NCI-H187 (cell line): ENCODE measurements at places on chromosomes 4 and X.

DNA sequence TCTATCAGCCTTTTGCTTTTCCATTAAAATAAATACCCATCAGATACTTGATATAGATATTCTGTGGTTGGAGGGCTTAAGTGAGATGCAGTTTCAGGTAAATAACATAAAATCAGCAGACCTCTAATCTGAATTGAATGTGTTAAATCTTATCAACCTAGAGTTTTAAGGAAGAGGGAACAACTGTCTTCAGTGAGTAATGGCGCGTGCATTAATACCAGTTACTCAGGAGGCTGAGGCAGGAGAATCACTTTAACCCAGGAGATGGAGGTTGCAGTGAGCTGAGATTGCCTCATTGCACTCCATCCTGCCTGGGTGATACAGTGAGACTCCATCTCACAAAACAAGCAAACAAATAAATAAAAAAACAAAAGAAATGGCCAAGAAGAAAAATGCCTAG is 54.3 kb downstream of the FAT4 start:
- no peak for DNase-seq

GRCh38 chrX:31268359-31268758 is 196.5 kb upstream of the FTHL17 start:
- DNase-seq = no peak

- no peak for DNase-seq
Measured at GRCh38 chrX:36198575-36198974, 279.0 kb downstream of the CFAP47 start.

DNA sequence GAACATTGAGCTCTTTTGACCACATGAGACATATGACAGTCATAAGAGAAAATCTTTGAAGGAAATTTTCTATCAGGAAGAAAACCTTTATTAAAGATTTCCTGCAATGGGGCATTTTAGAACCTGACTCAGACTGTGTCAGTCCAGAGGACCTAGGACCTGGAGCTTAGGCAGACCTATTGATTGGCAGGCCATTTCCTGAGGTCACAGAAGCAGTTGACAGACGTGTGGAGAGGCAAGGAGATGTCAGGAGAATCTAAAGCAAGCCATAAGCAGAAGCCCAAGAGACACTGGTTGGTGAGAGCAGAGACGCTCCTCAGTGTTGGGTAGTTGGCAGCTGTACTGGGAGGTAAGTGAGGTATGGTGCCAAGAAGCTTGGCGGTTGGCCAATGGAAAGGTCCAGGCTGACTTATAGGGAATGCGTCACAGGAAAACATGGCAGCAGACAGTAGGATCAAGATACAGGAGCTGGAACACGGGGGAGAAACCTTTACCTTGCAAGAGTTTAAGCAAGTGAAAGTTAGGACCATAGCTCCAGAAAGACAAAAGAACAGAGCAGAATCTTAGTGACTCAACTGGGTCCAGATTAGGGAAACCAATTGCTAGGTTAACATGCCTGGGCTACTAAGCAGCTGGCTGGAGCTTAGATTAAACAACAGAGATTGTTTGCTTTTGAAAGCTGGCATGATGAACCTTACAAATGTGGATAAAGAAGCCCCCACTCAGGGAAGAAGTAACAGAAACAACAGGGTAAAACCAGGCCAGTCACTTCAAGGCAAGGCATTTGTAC is 18.6 kb downstream of the PALLD start:
- no peak for DNase-seq

DNA sequence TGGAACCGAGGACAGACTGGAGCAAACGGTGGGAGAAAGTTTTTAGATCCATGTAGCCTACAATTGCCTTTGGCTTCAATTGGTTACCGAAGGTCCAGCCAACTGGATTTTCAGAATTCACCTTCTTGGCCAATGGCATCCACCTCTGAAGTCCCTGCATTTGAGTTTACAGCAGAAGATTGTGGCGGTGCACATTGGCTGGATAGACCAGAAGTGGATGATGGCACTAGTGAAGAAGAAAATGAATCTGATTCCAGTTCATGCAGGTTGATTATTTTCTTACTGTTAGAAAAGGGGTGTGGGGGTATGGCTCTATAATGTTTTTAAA is 702 bp downstream of the KLHL5 start:
- DNase-seq = no peak

DNA sequence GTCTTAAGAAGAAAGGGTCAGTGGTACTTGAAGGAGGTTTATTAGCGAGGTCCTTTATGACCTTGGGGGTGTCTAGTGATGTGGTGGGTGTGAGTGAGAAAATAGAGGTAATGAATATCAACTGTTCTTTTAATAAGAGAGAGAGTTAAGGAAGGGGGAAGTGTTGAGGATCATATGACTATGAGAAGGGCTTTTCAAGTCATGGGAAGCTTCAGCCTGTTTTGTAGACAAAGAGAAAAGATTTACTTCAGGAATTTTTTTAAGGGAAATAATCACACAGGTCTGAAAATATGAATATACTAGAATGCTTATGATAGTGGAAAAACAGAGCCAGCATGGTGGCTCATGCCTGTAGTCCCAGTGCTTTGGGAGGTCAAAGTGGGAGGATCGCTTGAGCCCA is 41.3 kb upstream of the MTMR1 start:
- DNase-seq = no peak

GRCh38 chrX:23699636-23700194 is 32.4 kb downstream of the PRDX4 start:
- no peak for DNase-seq

- DNase-seq = no peak
Measured at GRCh38 chr4:55215087-55215486, 89.7 kb upstream of the KDR start.

DNA sequence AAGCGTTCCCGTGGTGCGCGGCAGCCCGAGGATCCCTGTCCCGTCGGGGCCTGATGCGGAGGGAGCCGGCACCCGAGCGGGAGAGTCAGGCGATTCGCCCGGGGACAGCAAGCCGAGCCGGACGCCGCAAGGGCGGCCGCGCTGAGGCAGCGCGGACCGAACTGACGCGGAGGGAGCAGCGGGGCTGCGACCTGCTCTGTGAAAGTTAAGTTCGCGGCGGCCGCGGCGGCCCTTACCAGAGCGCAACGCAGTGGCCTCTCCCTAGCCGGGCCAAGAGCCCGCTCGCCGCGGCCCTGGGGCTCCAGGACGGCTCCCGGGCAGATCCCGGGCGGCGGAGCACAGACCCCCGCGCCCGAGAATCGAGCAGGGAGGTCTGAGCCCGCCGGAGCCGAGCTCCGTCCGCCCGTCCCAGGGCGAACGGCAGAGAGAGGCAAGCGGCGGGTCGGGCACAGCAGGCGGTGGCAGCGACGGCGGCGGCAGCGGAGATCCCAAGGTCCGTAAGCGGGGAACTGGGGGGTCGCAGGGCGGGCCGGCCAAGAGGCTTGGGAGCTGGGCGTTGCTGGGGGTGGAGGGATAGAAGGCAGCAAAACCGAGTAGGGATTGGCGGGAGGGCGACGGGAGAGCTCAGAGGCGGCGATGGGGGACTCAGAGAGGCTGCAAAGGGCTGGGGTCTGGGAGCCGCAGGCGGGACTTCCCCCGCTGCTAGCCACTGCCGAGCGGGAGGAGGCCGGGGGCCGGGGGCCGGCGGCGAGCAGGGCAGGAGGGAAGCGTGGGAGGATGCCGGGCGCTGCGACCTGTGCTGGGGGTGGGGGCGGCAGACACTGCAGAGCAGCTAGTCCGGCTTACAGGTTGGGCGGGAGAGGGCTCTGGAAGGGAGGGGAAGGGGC is 1.0 kb downstream of the GPR50 start:
- no peak for DNase-seq

DNA sequence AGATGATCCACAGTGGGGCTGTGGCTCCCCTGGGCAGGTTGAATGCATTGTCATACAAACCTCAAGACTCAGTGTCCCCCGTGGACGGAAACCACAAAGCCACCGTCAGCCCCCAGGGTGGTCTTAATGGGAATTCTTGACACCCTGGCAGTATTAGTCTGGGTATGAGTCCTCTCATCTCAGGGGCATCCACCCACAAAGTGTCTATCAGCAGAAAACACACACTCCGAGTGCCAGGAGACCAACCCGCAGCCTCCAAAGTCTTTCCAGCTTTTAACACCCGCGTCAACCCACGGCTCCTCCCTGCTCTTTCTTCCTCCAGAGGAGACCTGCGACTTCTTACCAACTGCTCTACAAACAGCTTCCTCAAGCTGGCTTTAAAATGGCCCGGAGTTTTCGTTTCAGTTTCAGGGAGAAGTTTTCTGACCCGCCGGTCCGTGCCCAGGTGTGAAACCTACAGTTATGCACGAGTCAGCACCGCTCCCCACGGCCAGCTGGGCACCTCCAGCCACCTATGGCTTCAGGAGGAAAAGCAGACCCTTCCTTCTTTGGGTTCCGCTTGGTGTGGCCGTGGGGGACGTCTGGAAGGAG is 14.4 kb upstream of the ASMTL start:
- DNase-seq = no peak

- no peak for DNase-seq
Measured at GRCh38 chr4:41746440-41747229, 1.9 kb downstream of the PHOX2B start.

GRCh38 chr4:131093303-131093702 is 1997.4 kb downstream of the C4orf33 start:
- DNase-seq = no peak

- DNase-seq = no peak
Measured at GRCh38 chrX:17818726-17819125, 42.4 kb downstream of the RAI2 start.

DNA sequence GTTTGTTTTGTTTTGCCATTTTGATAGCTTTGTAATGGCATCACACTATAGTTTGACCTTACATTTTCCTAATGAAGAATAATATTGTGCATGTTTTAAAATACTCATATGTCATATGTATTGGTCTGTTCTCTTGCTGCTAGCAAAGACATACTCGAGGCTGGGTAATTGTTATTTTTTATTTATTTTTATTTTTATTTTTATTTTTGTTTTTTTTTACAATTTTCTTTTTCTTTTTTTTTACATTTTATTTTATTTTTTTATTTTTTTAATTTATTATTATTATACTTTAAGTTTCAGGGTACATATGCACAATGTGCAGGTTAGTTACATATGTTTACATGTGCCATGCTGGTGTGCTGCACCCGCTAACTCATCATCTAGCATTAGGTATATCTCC is 104.6 kb upstream of the GRID2 start:
- no peak for DNase-seq

DNA sequence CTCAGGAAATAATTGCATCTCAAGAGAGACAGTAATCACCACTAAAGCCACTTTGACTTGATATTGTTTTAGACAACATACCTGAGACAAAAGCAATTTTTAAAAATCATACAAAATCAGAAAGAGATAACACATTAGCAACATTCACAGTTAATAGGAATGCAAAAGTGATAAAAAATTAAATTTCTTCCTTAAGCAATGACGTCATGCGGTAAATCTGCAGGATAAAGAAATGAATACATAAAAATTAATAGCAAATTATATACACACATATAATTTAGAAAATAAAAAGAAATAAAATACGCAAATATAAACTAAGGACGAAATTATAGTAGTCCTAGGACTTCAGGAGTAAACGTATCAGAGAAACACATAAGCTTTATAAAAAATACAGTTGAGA is 866.5 kb upstream of the PRKX start:
- DNase-seq = no peak

GRCh38 chr4:138972956-138973801 is 42.4 kb upstream of the NOCT start:
- no peak for DNase-seq

DNA sequence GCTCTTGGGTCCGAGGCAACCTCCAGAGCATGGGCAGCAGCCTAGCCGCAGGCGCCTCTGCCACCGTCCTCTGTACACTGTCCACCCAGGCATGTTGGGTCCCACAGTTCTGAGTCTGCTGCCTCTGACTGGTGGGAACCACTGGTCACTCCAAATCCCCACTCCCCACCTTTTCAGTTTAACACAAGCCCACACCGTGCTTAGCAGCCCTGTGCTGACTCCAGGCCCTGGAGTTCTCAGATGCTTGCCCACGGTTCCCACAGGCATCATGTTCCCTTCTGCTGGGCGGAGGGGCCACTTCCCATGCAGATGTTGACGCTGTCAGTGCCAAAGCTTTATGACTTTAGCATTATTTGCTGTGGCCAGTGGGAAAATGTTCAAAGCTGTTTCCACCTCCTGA is 104.5 kb downstream of the SCD5 start:
- no peak for DNase-seq

- no peak for DNase-seq
Measured at GRCh38 chr4:10584042-10584441, 100.5 kb downstream of the CLNK start.
